ENCODE measurements at places on chromosomes 13 and 19.

DNA sequence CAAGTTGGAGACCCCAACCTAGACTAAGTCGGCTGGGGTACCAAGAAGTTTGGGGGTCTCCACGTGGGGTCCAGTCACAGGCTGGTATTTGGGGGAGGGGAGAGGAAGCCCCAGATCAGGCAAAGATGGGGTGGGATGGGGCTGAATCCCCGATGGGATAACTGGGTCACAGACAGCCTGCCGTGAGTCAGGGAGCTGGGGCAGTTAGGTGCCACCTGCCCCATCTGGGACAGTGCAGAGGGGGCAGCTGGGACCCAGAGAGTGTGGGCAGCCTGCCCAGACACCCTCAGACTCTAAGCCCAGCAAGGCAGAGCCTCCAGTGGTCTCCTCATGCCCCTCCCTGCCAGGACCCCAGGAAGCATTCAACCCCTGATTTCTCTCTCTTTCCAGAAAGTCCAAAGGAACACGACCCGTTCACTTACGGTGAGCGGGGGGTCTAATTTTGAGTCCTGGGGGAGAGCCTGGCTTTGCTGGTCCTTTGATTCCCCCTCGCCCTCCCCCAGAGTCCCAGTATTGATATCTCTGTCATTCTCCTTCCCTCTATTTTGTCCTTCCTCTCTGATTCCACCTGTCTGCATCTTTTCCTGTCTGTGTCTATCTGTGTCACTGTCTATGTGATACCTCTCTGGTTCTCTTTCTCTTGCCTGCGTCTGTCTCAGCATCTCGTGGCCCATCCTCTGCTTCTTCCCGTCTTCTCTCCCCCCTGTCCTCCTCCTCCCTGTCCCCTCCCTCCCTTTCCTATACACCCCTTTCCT, 1.8 kb downstream of the FXYD1 start:
- no peak for DNase-seq

DNA sequence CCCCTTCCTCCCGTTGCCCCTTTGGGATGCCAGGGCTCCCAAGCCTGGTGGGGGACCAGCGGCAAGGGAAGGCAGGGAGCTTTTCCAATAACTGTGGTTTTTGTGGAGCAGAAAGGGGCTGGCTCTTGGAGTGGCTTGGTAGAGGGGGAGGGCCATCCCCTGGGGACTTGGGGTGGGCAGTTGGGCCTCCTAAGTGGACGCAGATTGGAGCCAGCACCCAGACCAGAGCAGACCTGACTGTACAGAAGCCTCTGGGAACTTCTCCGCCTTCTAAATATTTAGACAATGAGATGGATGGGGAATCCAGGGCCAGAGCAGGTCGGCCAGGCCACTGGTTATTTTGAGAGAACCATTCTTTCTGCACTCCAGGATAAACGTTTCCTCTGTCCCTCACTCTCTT, 4.2 kb downstream of the PTGIR start:
- DNase-seq, result no peak

GRCh38 chr13:101416181-101417042, at the start of gene NALCN:
Gene NALCN (minus strand): TSS chr13:101416508. CDS start chr13:101399126, 17,382 bp downstream.
- no peak for DNase-seq

DNA sequence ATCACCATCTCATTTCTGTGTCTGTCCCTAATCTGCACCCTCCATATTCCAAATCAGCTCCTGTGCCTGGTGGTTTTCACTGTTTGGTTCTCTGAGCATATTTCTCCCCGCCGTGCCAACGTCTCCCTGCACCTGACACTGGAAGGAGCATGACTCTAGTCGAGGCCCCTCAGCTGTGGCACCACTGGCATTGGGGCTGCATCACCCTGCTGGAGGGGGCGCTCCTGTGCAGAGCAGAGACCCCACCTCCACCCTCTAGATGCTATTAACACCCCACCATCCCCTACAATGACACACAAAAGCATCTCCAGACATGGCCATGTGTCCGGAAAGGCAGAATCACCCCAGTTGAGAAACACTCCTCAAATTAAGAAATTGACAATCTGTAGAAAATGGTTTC, 20.8 kb downstream of the ZSCAN5C start:
- DNase-seq, result no peak

DNA sequence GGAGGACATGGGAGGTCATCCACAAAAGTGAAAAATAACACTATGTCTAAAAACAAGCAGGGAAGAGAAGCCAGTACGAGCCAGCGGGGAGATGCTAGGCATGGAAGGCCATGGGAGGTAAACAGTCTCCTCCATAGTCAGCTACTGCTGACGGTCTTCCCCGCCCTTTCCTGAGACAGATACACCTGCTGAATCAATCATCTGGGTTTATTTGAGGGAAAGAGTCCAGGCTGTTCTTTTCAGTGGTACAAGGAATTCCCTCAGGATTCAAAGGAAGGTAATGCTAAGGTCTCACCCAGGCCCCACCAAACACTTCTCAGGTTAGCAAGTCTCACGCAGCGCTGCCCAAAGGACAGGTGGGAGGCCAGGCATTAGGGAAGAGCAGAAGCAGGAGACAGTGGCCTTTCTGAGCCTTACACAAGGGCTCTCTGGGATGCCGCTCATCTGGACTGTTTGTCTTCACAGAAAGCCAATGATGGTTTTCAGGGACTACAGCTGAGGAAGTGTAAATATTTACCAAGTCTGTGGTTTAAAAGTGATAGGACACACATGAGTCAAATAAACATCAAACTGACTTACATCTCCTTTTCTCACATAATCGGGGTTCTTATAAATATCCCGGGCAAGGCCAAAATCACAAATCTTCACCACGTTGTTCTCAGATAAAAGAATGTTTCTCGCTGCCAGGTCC, 173.9 kb downstream of the FLT1 start:
- DNase-seq, result no peak

Data from hematopoietic multipotent progenitor cell treated with erythropoietin and hydrocortisone succinate and interleukin-3 and kit ligand, for 8 days (in vitro differentiated cells).